ENCODE measurements at places on chromosomes 13 and 19.
A peak's percentile ranks its signal among the peaks of the same experiment; 100 is the strongest.

- DNase-seq: no peak
Observed at GRCh38 chr19:30734669-30735068, 362.5 kb downstream of the ZNF536 start.

DNA sequence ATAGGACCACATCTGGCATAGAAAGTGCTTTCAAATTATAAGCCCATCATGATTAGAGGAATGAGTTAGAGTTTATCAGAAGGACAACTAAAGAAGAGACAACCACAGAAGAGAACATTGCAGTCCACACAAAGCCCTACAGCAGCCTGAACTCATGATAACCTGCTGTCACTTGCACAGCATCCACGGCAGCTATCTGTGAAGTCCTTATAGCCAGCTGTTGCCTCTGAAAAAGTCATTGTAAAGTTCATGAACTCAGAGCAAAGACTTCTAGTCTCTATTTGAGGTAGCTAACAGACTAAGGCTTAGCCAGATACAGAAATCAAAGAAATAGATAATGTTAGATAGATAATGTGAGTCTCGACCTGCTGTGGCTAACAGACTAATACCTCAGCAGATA lies 450.0 kb downstream of the KLF5 start:
- no peak for DNase-seq

DNA sequence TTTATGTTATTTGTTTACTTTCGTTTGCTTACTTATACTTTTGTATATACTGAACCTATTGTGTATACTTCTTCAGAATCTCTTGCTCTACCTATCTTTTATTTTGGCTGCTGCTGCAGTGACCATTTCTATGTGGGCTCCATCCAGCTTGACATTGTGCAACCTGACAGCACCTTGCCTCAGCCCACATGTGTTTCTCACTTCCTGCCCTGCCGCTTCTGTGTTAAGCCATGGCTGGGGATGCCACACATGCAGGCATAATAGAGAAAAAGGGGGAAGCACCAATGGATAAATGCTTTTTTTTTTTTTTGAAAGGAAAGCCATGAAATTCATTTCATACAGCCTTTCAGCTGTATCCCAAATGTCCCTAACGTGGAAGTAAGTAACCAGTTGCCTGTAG lies 147.6 kb downstream of the RBM26 start:
- no peak for DNase-seq

GRCh38 chr19:11268783-11269267 lies 6.5 kb upstream of the DOCK6 start:
- peak; percentile 84 for DNase-seq

GRCh38 chr19:7554565-7554964 lies 19.0 kb downstream of the PNPLA6 start:
- DNase-seq: no peak

DNA sequence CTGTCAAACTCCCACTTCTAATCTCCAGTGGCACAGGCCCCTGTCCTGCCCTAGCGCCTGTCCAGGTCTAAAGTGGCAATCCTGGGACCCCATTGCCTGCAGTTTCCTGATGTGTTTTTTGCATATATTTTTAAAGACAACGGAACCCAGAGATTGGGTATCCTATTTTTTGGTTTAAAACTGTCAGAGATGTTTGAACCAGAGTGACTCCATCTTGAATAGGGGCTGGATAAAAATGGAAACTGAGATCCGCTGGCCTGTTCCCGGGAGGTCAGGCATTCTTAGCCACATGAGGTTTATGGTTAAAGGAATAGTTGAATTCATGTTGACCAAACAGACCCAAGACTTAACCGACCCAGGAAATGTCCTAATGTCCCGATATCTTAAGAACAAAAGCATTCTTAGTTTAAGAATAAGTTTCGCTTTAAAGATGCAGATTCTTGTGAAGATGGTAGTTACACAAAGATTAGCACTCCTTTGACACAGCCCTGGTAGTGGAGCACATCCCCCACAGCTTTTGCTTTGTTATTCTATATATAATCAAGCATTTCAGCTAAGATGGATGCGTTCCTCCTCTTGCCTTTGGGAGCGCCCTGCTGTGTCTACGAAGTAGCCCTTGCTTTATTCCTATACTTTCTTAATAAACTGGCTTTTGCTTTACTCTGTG lies 332.1 kb downstream of the UQCRFS1 start:
- DNase-seq: no peak

- peak; percentile 67 for DNase-seq
Observed at GRCh38 chr13:96020155-96020575, 33.0 kb downstream of the UGGT2 start.

DNA sequence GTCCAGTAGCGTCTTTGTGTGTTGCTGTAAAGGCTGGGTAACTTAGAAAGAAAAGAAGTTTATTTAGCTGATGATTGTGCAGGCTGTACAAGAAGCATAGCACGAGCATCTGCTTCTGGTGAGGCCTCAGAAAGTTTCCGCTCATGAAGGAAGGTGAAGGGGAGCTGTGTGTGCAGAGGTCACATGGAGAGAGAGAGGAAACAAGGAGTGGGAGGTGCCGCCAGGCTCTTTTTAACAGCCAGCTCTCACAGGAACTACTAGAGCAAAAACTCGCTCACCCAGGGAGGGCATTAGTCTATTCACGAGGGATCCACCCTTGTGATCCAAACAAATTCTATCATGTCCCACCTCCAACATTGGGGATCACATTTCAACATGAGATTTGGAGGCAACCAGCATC lies 99.8 kb downstream of the GPR12 start:
- DNase-seq: no peak

DNA sequence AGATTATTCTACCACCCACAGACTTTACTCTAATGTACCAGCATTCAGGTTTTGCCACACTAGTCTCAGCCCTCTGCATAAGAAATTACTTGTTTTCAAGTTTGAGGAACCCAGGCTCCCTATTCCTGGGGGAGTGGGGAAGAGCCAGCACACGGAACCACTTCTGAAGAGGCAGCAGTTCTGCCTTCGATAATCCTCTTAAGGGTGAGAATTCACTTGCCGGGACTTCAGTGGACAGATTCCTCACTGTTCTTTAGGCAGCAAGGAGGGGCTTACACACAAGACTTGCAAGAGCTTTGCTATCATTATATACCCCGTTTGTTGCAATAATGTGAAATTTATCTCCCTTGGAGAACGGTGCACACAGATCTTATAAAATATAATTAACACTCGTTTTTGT lies 133.1 kb downstream of the ABCC4 start:
- no peak for DNase-seq

DNA sequence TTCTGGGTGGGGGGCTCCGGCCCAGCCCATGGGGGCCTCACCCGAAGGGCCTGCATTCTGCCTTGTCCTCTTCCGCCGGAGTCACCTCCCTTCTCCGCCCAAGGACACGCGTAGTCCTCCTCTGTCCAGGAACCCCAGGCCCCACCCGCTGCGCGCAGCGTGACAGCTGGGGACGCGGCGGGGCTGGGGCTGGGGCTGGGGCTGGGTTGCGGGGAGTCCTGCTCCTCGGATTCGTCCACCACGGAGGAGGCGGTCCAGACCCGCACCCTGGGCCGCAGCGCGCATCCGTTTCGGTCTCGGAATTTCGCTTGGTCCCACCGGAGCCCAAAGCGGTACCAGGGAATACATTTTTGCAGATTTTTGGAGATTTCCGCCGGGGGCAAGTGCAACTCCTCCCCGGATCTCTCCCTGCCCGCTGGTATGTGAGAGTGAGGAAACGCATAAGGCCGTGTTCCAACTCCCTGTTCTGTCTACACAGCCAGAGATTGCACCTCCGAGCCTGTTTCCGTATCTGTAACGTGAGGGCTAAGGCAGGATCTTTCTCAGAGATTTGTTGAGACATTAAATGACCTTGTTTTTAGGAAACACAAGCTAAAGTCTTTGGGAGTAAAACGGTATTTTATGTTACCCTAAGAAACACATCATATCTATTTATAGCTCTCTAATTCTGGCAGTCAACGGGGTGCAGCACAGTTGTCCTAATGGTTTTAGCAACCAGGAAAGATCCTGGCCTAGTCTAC lies at the start of gene COX7A1:
TSS of gene COX7A1 (minus strand) at position 96 of the 740 bp plus-strand sequence. CDS start at position 56, 40 bp downstream.
- DNase-seq: peak; percentile 13

- no peak for DNase-seq
Observed at GRCh38 chr13:98934243-98934642, 43.6 kb downstream of the DOCK9 start.

- no peak for DNase-seq
Observed at GRCh38 chr19:56993851-56994250, 125.9 kb upstream of the USP29 start.

DNA sequence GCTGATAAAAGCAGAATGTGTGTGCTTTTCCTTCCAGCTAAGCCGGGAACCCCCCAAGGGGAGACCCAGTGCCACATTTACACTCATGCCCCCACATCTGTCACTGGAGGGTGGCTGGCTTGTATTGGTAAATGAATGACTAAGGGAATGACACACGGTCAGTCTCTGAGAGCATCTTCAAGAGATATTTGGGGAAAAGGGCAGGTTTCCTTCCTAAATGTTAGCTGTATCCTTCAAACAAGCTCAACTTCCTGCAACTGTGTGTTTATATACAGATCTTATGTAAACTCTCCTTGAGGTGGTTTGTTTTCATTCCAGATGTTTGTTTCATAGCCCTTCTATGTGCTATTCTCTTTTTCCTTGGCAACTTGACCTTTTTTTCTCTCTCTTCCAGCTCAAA lies 192.6 kb downstream of the COL4A1 start:
- peak; percentile 73 for DNase-seq

- no peak for DNase-seq
Observed at GRCh38 chr13:75818968-75819225, 182.8 kb downstream of the LMO7 start.

- peak; percentile 74 for DNase-seq
Observed at GRCh38 chr13:101649488-101650126, 197.1 kb downstream of the ITGBL1 start.

GRCh38 chr13:81171065-81171647 lies 830.2 kb upstream of the SPRY2 start:
- no peak for DNase-seq

DNA sequence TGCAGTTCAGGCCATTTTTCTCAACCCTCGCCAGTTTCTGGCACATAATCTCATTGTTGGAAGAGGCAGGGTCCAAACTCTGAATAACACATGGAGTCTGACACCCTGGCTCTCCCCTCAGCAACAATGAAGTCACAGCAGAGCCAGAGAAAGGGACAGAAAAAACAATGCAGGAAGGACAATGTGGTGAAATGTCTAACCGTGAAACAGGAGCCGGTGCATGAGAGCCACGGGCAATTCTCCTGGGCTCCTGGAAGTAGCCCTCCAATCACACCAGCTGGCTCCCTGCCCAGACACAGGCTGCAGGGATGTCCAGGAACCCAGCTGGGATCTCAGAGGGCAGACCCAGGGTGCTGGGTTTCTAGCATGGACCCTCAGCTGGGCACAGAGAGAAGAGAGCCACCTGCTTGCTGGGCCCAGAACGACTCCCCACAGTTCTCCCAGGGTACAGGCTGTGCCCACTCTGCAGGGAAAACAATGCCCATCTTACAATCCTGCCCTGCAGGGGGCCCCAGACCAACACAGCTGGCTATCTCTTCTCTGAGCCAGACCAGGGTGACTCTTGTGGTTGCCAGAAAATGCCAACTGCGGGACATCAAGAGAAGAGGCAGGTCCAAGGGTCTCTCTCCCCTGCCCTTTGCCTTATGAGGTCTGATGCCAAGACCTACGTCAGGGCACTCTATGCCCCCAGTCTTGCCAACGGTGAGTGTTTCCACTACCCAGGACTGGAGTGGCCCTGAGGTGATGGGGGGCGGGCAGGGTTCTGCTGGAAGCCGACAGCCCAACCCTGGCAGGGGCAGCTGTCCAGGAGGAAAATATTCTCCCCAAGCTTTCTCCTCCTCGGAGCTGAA lies 64.5 kb downstream of the CEBPG start:
- DNase-seq: peak; percentile 10

DNA sequence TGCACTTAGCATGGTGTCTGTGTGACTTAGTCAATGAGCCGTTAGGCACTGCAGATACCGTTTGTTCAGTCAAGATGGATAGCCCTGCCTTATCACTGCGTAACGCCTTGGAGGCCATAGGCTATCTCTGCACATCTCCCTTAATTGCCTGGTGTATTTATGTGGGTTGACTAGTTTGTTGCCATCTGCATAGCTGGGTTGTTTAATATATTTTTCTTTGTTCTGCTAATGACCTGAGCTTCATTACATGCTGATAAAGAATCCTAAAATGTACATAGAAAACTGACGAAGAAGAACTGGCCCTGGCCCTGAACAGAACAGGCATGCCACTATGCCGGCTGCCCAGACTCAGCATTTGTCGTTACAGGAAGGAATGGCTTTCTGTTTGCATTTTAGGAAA lies 297.8 kb downstream of the SHISA2 start:
- DNase-seq: no peak

DNA sequence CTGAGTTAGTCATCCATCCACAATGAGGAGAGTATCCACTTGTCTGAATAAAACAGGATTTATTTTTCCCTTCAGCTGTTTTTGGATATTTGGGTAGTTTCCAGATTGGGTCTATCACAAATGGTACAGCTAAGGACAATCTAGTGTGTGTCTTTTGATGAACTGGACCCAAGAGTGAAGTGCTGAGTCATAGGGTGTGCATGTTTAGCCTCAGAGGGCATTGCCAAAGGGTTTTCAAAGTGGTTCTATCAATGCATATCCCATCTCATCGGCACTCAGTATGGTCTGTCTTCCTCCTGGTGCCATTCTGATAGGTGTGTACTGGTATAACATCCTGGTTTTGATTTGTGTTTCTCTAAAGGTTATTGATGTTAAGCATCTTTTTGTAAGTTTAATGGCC lies 62.3 kb downstream of the GSX1 start:
- DNase-seq: no peak

DNA sequence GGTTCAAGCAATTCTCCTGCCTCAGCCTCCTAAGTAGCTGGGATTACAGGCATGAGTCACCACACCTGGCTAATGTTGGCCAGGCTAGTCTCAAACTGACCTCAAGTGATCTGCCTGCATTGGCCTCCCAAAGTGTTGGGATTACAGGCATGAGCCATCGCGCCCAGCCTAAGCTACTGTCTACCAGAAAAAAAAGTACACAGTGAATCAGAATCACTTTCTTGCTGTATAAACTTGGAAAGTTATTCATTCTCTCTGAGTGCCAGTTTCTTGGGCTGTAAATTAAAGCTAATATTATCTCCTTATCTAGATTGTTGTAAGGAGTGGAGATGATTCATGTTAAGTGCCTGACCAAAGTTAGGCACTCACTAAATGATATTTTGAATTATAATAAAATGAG lies 242.8 kb downstream of the ENOX1 start:
- DNase-seq: peak; percentile 58

GRCh38 chr13:72716776-72717175 lies 10.7 kb downstream of the MZT1 start:
- no peak for DNase-seq

GRCh38 chr19:55698256-55698655 lies 23.2 kb downstream of the EPN1 start:
- no peak for DNase-seq

DNA sequence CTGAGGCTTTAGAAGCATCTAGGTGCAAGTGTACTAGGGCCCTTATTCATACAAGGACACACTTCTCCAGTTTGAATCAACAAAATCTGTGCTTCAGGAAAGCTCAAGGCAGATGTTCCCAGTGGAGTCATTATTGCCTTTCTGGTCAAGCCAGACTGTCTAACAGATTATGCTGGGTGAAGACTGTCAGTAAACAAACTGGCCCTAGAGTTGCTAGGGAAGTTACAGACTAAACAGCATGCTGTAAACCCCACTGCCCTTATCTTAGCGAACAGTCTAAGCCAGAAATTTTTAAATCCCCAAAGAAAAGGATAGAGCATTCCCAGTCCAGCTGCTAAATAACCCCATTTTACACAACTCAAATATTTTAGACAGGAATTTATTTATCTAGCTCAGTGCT lies 1701.3 kb upstream of the PRR20A start:
- DNase-seq: no peak
